ENCODE measurements at places on chromosomes 3 and 15. TPM values are rescaled to one million over a fixed set of nuclear protein-coding genes. Genes with fewer than 3 reads are reported as not detected.

- DNase-seq: peak; percentile 64
Measured at GRCh38 chr3:173733029-173733652, 335.6 kb downstream of the NLGN1 start.

GRCh38 chr15:60935130-60935529, 294.0 kb downstream of the RORA start:
- no peak for DNase-seq

GRCh38 chr3:82157952-82158351, 396.5 kb upstream of the GBE1 start:
- peak; percentile 18 for DNase-seq

- no peak for DNase-seq
Measured at GRCh38 chr3:112958811-112959560, 15.9 kb downstream of the CD200R1 start.

DNA sequence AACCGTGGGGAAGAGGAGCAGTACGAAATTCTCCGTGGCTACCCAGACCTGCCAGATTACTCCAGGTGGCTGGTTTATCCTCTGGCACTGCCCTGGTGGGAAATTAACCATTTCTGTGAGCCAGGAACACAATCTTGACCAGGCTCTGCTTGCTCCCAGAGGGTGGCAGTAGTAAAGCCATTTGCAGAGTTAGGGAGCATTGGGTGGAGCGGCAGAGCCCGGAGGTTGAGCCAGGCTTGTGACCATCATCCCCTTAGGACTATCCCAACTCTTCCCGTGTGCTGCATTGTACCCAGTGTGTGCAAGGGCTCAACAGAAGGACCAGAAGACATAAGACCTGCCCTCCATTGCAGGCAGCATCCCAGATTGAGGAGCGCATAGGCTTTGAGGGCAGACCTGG, 5.3 kb downstream of the KNG1 start:
- peak; percentile 29 for DNase-seq

Gene EAF2
- total RNA-seq: 1.5 TPM

Gene RNF111
- total RNA-seq: 32.3 TPM

DNA sequence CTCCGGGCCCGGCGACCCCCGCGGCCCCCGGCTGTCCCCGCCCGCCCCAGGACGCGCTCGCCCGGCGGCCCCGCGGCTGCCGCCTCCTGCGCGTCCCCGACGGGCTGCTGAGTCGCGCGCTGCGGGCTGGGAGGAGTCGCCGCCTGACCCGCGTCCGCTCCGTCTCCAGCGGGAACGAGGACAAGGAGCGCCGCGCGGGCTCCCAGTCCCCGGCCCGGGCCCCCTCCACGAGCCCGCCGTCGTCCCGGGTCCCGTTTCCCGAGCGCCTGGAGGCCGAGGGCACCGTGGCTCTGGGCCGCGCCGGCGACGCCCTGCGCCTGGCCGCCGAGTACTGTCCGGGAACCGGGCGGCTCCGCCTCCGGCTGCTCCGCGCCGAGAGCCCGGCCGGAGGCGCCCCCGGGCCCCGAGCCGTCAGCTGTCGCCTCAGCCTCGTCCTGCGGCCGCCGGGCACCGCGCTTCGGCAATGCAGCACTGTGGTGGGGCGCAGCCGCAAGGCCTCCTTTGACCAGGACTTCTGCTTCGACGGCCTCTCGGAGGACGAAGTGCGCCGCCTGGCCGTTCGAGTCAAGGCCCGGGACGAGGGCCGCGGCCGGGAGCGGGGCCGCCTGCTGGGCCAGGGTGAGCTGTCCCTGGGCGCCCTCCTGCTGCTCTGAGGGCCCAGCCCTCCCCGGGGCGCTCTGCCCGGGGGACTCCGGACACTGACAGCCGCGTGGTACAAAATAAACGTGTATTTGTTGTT, 1.5 kb downstream of the C2CD4A start:
- no peak for DNase-seq

Gene ZBBX
- not detected for total RNA-seq

Gene GOLGA6L7
- total RNA-seq: not detected

- no peak for DNase-seq
Measured at GRCh38 chr15:75841626-75842025, 1.6 kb upstream of the UBE2Q2 start.

Gene CACNA1D
- not detected for total RNA-seq

Gene MGLL
- total RNA-seq: 128 TPM

- no peak for DNase-seq
Measured at GRCh38 chr3:171676601-171677175, 133.6 kb downstream of the PLD1 start.

Gene CFAP100
- not detected for total RNA-seq

DNA sequence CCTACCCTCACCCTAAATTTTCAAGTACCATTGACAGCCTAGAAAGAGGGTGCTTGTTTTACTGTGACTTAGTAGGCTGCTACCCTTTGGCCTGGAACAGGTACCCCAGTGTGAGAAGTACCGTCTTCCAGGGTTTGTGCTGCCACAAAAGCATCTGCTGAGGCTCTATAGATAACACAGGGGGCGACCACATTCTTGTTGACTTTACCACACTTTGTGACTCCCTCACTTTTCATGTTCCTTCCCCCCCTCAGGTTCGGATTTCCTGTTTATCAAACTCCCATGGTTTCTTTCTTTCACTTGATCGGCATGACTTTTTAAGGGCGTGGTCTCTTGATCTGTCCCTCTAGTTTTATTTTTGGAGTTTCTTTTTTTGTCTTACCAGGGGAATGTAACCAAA, 23.5 kb downstream of the EXOG start:
- no peak for DNase-seq

DNA sequence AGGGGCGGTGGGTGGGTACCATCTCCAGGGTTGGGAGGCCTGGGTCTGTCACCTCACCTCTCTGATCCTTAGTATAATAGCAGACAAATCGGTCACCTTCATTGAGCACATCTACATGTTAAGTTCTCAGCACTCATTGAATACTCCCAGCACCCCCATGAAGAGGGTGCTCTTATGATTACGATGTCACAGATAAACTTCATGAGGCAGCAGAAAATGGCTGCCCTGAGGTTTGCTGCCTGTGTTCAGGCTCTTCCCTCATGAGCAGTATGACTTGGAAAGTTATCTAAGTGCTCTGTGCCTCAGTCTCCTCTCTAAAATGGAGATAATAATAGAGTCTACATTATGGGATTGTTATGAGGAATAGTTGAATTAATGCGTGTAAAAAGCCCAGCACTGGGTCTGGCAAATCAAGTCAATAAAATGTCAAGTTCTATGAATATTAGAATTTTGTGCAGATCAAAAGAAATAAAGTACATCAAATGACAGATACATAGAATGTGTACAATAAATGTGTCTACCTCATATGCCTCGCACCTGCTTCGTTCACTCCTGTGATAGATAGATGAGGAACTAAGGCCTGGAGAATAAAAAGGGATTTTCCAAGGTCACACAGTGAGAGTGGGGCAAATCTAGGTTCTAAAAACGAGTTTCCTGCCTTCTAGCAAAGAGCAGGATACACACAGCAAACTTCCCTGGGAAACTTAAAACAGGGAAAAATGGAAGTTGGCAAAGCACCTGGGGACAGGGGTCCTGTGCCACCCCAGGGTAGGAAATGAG, 142.2 kb upstream of the MRPS22 start:
- no peak for DNase-seq

- peak; percentile 11 for DNase-seq
Measured at GRCh38 chr3:129530251-129530791, 1.9 kb downstream of the RHO start.

Gene UROC1
- total RNA-seq: not detected

GRCh38 chr3:160796813-160797164, 40.8 kb downstream of the PPM1L start:
- no peak for DNase-seq

DNA sequence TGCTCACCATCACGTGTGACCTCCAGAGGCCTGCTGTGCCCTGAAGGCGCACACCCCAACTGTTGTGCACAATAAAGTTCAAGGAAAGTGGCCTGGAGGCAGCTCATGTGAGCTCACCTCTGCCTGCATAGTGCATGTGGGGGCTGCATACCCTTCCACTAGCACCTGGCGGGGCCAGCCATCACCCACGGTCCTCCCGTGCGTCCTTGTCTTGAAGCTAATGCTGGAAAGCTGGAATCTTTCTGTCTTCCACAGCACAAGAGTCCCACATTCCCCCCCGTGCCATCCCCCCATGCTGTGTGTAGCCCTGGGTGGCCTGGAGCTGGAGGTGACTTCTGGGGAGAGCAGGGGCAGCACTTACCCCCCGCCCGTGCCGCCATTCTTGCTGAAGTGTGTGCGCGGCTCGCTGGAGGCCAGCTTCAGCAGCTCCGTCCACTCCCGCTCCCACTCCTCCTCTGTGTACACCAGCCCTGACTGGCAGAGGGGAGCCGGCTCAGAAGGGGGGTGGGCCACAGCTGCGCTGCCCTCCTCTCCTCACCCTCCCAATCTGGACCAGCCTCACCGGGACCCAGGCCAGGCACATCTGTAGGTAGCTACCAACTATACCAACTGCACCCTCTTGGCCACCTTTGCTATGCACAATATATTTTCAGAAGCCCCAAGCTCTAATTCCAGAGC, 199.5 kb downstream of the KLF13 start:
- no peak for DNase-seq

Gene TM4SF18
- 0.07 TPM for total RNA-seq

- no peak for DNase-seq
Measured at GRCh38 chr3:133712017-133712416, 34.2 kb upstream of the TF start.

DNA sequence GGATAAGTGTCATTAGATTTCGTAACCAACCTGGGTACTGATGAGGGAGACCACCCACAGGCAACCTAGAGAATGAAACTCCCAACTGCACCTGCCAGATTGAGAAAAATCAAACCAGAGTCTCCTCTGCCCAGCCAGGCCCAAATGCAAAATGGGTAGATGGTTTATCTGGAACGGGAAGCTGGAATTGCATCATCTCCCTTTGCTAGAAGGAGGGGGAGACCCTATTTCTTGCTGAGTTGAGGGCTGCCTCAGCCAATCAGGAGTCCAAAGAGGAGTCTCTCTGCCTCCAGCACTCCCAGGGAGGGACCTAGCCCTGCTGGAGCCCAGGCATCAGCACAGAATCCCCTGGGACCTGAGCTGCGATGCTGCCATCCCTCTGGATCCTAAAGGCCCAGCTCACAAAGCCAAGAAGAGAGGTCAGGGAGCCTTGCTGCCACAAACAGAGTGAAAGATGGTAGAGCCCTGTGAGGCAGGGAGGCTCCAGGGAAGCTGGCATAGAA, 8.1 kb downstream of the RMDN3 start:
- no peak for DNase-seq

- DNase-seq: no peak
Measured at GRCh38 chr15:63999177-63999576, 47.1 kb downstream of the DAPK2 start.

Gene GRK7
- total RNA-seq: not detected

GRCh38 chr15:39127151-39127790, 453.6 kb upstream of the THBS1 start:
- no peak for DNase-seq

DNA sequence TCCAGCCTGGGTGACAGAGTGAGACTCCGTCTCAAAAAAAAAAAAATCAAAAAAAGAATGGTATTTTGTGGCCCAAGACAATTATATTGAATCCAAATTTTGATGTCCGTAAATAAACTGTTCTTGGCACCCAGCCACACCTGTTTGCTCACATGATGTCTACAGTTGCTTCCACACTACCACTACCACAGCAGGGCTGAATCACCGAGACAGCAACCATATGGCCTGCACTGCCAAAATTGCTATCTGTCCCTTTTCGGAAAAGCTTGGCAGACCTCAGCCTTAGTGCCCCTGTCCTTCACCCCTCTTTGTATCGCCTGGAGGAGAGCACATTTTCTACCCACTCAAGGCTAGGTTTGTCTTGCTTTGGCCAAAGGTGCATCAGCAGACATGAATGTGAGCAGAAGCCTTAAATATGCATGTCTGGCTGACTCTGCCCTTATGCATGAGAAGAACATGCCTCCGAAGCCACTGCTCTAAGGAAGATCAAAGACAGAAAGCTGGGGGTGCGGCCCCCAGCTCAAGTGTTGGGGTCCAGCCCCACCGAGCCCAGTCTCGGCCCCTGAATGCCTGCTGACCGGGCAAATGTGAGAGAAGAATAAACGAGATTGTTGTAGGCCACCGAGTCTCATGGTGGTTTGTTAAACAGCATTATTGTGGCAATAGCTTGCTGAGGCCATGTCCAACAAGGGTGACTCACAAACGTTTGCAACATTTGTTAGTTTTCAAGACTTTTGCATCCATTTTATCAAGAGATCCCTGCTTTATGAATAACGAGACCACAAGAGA, 108.1 kb downstream of the TPRA1 start:
- DNase-seq: no peak

DNA sequence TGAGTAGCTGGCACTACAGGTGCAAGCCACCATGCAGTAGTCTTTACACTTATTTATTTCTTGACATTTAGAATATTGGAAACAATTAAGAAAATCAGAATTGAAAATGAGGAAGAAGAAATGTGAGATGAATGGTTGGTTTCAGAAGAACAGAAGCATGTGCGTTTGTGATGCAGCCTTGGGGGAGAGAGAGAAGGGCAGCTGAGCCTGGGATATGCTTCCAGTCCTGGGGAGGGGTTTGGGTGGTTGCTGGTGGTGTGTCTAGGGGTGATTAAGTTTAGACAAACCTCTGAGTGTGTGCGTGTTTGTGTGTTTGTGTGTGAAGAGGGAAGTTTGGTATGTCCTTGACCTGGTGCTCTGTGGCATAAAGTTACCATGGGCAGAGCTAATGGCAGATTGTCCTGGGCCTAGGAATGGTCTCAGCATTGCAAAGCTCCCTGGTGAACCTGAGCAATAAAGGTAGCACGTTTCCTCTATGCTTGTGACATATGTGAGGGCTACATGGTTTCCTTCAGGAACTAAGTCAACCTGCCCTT, 35.6 kb downstream of the CTSH start:
- DNase-seq: no peak

Gene CCR8
- total RNA-seq: not detected

GRCh38 chr15:93837450-93837849, 393.9 kb upstream of the MCTP2 start:
- DNase-seq: no peak

DNA sequence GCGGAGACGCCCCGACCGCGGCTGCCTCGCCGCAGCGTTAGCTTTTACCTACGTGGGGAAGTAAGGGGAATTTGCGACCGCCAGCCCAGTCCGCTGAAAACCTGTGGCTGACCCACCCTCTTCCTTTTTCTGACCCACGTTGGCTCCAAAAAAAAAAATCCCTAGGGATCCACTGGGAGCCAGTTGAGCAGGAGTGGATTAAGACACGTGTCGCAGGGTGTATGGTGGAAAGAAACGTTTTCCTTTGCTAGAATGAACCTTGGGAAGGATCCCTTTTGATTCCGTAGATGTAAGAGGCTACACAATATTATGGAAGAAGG, 575 bp upstream of the PCYT1A start:
- DNase-seq: no peak
